ENCODE measurements at places on chromosomes 4 and X. TPM values are rescaled to one million over a fixed set of nuclear protein-coding genes. Genes with fewer than 3 reads are reported as not detected.

DNA sequence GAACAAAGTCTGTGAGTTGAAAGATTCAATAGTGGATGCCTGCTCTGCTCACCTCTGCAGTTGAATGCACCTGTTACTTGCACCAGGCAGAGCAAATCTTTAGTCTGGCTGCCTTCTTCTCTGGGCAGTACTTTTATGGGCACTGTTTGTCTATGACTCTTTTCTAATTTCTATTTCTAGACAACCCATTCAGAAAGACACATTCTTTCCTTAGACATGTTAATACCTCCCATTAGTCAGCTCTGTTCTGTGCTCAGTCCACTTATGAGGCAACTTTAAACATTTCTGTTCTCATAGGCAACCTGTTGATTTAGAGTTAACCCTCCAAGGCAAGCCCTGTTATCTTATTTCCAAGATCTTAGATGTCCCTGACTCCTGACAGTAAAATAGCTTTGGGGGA is 108.9 kb downstream of the SYNPO2 start:
- DNase-seq: no peak

DNA sequence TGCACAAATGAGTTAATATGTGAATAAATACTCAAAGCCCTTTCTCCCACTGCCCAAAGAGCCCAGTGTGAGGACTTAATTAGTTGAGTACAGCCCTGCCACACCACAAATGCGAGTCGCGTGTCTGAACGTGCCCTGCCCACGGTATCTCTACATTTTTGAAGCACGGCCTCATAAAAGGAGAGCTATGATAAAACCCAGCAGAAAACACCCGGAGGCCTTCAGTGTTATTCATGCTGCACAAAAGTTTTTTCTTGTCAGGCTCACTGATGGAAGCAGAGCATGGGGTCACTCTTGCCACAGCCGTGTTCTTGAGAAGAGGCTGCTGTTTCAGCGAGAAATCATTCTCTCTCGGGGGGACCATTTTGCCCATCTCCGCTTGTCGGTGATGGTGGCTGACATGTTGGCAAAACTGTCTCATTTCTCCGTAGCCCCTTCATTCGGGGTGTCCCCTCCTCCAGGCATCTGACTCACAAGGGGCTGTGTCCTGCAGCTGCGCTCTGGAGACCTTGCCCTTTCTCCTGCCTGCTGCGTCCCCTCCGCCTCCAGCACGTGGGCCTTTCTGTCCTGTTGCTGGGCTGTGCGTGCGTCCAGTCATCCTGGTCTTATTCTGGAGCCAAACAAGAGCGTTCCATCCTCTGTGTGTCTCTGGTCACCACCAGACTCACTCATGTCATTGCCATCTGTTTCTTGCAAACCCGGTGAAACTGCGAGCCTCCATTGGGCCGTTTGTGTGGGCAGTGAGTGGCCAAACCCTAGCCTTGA is 88.8 kb downstream of the SORCS2 start:
- no peak for DNase-seq

DNA sequence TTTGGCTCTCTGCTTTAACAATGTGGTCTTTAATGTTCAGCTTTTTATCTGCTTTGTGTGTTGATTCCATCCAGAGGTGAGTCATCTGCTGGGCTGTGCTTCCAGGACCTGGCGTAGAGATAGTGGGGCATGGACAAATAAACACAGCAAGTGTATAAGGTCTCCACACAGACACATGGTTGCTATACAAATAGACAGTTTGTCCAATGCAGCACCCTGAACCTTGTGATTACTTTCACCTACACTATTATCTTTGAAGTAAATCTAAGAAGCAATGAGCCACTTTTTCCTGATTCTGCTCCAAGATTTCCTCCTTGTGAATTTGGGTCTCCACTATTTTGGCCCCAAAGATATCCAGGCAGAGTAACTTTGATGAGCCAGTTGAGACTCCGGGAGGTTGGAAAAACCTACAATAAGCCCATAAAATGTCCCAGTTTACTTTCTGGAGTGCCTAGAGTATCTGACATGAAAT is 12.1 kb downstream of the PPARGC1A start:
- DNase-seq: no peak

DNA sequence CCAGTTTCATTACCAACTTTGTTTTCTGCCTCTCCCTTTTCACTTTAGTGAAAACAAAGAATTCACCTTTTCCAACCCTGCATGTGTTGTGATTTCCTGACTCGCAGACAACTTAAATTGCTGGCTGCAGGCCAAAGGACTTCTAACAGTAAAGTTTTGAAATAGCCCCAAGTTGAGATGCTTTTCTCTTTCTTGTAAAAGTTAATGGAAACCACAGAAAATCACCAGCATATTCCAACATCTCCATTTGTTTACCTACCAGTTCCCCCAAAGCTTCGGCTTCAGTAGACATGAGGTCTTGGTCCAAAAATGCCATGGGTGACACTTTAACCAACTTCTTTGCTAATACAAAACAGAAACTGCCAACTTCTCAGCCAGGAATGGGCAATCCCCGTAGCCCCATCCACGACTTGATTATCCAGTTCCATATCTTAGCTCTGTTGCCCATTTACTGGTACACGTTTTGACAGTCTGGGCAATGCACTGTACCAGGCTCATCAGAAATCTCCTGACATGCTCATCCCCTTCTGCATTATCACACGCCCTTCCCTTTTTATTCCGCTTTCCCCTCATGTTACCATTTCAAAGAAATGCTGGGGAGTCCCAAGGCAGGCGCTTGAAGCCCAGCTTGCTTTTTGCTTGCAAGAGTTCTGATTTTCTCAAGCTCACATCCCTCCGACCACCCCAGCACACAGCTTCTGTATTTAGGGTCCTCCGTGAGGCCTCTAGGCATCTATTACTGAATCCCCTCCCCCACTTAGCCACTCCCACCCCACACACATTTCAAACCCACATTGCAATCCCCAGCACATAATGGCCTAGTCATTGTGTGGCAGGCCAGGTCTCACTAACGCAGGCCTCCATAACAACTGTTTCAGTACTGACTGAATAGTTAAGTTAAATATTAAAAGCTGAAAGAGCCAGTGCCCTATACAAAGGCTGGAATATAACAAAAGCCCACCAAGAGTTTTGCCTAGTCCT is 137.9 kb upstream of the S100G start:
- DNase-seq: no peak

The CHRDL1 gene
- 3.2 TPM for polyA plus RNA-seq

GRCh38 chr4:77599378-77599777 is 6.2 kb upstream of the CXCL13 start:
- no peak for DNase-seq

DNA sequence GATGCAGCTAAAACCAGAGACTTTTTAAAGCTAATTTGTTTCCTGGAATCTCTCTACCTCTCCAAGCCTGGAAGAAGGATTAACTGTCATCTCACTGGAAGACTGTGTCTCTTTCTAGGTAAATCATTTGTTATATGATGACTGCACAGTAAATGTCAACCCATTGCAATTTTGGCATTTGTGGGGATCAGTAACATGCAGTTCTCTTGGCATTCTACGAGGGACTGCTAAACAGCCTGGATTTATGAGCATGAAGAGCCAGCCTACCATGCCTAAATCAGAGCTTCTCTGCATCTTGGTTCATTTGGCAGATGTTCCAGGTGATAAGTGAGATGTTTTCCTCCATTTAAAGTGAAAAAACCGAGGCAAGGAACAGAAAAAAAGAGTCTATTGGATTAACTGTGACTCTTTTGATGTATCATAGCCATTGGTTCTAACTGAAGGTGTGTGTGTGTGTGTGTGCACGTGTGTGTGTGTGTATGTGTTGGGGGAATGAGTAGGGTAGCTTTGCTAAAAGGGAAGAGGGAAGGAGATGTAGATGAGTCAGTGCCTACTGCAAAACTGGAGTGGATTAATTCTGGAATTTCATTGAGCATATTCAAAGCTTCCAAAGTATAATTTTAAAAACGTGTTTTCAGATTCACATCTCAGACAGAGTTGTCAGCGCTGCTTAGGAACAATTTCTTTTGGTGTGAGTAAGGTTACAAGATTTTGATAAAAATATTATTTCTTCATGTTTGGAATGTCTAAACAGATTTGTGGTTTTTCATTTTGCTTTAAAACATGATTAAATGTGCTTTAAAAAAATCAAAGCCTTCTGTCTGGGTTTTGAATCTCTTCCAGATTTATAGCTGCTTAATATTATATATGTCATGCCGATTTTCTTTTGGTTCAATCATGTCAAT is 123.2 kb upstream of the LNX1 start:
- DNase-seq: no peak

GRCh38 chr4:17567271-17567670 is 9.7 kb upstream of the LAP3 start:
- no peak for DNase-seq

DNA sequence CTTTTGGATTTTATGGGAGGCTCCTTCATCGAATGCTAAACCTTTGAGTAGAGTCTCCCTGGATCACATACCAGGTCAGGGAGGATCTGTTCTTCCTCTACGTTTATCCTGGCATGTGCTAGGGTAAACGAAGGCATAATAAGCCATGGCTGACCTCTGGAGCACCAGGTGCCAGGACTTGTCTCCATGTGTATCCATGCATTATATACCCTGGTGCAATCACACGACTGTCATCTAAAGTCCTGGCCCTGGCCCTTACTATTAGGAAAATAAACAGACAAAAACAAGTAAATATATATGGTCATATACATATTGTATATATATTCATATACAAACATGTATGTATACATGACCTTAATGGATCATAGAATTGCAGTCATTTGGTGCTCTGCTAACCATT is 21.2 kb downstream of the EREG start:
- no peak for DNase-seq

DNA sequence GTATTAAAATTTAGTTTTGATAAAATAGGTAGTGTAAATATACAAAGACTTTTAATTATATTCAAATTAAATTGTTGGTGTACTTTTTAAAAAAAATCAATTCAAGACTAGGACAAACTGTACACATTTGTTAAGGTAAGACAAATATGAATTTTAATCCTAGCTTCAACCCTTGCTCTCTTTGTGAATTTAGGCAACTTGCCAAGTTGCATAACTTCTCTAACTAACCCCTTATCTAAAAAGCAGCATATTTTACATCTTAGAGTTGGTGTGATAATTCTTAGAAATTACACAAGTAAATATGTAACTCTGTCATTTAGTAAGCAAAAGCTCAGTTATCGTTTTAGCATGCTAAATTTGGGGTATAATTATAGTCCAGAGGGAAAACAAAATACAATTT is 78.1 kb upstream of the FSTL5 start:
- DNase-seq: no peak
